CD4-positive, alpha-beta T cell (primary cell): ENCODE measurements at places on chromosomes 12 and 14. TPM values are rescaled to one million over a fixed set of nuclear protein-coding genes. Genes with fewer than 3 reads are reported as not detected.
A peak's percentile ranks its signal among the peaks of the same experiment; 100 is the strongest.

- H3K27ac ChIP-seq, result peak overlapping the region; percentile 18
- peaks cover 35% of the 10 kb centered on the region for H3K36me3 ChIP-seq
- no peaks in the 10 kb centered on the region for H3K27me3 ChIP-seq
- H3K4me1 ChIP-seq, result peaks cover 65% of the 10 kb centered on the region
- DNase-seq, result peak; percentile 43
- H3K4me3 ChIP-seq, result peak overlapping the region; percentile 51
These were observed 23.8 kb downstream of the VPS37B start for GRCh38 chr12:122871851-122872780.

- H3K4me1 ChIP-seq, result no peaks in the 10 kb centered on the region
- peaks cover 3% of the 10 kb centered on the region for H3K27me3 ChIP-seq
- no peak overlapping the region for H3K27ac ChIP-seq
- H3K4me3 ChIP-seq, result no peak overlapping the region
- DNase-seq, result no peak
These were observed 18.3 kb upstream of the WIF1 start for GRCh38 chr12:65139389-65139788.

The NOS1 gene
- not detected for total RNA-seq

The CRIP2 gene
- total RNA-seq, result 68.3 TPM

DNA sequence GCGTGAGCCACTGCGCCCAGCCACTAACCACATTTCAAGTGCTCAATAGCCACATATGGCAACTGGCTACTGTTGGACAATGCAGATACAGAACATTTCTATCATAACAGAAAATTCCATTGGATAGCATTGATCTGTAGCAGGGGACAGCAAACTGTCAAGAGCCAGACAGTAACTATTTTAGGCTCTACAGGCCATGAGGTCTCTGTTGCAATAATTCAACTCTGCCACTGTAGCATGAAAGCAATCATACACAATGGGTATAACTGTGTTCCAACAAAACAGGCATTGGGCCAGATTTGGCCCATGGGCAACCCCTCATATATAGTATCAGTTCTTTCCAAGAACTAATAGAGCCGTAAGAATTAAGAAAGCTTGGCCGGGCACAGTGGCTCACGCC is 8.0 kb downstream of the CSRNP2 start:
- no peak overlapping the region for H3K4me3 ChIP-seq
- H3K27me3 ChIP-seq, result no peaks in the 10 kb centered on the region
- no peak overlapping the region for H3K27ac ChIP-seq
- peaks cover 10% of the 10 kb centered on the region for H3K4me1 ChIP-seq
- H3K36me3 ChIP-seq, result peaks cover 31% of the 10 kb centered on the region

The LRP1 gene
- total RNA-seq, result 8.5 TPM

DNA sequence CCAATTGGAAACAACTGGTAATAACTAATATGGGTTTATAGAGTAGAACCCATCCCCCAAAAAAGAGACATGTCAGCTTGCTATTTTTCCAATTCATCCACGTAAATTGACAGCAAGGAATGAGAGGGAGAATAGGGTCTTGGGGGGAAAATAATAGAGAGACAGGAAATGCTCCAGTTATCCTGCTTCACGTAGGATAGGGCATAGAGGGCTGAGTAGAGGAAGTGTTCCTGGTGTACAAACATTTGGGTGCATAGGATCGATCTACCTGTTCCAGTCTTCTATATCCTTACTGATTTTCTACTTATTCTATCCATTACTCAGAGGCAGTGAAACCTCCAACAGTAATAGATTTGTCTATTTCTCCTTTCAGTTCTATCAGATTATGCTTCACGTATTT is 49.6 kb upstream of the COL2A1 start:
- H3K4me1 ChIP-seq, result no peaks in the 10 kb centered on the region
- DNase-seq, result no peak
- H3K4me3 ChIP-seq, result no peak overlapping the region
- no peaks in the 10 kb centered on the region for H3K27me3 ChIP-seq
- no peak overlapping the region for H3K27ac ChIP-seq
- H3K36me3 ChIP-seq, result peaks cover 18% of the 10 kb centered on the region

- H3K4me1 ChIP-seq, result no peaks in the 10 kb centered on the region
- no peak for DNase-seq
These were observed 270.4 kb downstream of the NEDD1 start for GRCh38 chr12:97177481-97177880.

DNA sequence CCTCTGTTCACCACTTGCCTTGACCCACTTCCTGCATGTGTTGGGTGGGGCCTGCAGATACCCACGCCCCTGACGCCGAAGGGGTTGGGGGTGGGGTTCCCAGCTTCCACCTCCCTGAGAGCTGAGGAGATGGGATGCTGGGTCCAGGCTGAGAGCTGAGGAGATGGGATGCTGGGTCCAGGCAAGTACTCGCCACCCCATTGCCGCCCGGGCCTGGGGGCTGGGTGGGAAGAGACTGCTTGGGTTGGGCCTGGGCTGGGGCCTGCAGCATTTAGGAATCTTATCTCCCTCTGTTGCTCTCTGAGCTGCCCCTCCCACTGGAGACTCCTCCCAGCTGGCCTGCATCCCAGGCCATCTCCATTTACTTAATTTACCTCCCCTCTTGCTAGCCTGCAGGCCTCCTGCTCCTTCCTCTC is 17.4 kb downstream of the TEAD4 start:
- H3K4me3 ChIP-seq, result no peak overlapping the region
- no peak overlapping the region for H3K27ac ChIP-seq
- no peaks in the 10 kb centered on the region for H3K36me3 ChIP-seq
- H3K4me1 ChIP-seq, result no peaks in the 10 kb centered on the region

- peaks cover 61% of the 10 kb centered on the region for H3K4me1 ChIP-seq
- peaks cover 6% of the 10 kb centered on the region for H3K36me3 ChIP-seq
- H3K27me3 ChIP-seq, result no peaks in the 10 kb centered on the region
- H3K27ac ChIP-seq, result peak overlapping the region; percentile 56
- peak overlapping the region; percentile 86 for H3K4me3 ChIP-seq
These were observed 687 bp downstream of the RAB35 start for GRCh38 chr12:120115692-120116440.

GRCh38 chr12:112936927-112937326 is 1.3 kb upstream of the OAS3 start:
- peak overlapping the region; percentile 85 for H3K27ac ChIP-seq
- no peak overlapping the region for H3K4me3 ChIP-seq
- DNase-seq, result no peak
- H3K4me1 ChIP-seq, result peaks cover 28% of the 10 kb centered on the region

GRCh38 chr12:3428631-3429030 is 62.4 kb upstream of the PRMT8 start:
- no peak for DNase-seq
- no peaks in the 10 kb centered on the region for H3K36me3 ChIP-seq
- no peak overlapping the region for H3K4me3 ChIP-seq

DNA sequence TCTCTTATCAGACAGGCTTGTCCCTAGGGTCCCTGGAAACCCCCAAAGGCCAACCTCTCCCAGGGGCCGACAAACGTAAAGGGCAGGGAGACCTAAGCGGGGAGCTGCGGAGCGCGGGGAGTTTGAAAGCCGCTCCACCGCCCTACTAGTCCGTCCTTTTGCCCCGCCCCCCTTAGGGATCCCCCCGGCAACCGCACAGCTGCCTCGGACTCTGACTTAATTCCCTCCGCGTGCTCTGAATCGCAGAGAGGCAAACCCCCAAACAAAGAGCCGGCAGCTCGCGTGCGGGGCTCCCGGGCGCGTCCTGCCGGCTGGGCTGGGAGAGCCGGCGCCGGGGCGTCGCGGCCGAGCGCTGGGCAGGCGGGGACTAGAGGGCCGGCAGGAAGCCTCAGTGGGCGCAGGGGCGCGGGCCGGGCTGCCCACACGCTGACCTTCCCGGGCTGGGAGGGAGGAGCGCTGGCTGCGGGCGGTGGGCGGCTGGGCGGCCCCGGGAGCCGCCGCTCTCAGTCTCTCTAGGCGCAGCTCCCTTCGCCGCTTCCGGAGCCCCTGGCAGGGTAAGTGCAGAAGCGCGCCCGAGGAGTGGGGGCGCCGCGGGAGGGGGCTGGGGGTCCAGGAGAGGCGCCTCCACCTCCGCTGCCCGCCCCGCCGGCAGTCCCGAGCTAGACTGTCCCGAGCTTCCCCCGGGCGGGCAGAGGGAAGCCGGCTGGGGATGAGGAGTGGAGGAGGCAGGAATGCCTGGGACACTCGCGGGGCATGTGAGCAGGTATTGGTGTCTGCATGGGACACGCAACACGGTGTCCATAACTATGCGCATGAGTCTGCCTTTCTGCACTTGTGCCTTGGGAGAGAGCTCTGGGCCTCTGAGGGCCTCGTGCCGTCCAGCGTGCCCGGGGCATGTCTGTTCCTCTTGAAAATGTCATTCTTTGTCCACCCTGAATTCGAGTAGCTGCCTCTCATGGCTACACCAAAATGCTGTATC is at the start of gene TSPAN11:
Gene TSPAN11, plus strand, starts transcription at position 506 of the 979 bp plus-strand sequence. CDS start 27,244 bp downstream, outside the sequence.
- H3K4me1 ChIP-seq, result no peaks in the 10 kb centered on the region
- no peak within 1 kb of the TSS for H3K27ac ChIP-seq
- H3K36me3 ChIP-seq, result no peaks in the 10 kb centered on the region
- no peak for DNase-seq
- peaks cover 44% of the 10 kb centered on the region for H3K27me3 ChIP-seq

The SLCO1C1 gene
- total RNA-seq, result not detected

DNA sequence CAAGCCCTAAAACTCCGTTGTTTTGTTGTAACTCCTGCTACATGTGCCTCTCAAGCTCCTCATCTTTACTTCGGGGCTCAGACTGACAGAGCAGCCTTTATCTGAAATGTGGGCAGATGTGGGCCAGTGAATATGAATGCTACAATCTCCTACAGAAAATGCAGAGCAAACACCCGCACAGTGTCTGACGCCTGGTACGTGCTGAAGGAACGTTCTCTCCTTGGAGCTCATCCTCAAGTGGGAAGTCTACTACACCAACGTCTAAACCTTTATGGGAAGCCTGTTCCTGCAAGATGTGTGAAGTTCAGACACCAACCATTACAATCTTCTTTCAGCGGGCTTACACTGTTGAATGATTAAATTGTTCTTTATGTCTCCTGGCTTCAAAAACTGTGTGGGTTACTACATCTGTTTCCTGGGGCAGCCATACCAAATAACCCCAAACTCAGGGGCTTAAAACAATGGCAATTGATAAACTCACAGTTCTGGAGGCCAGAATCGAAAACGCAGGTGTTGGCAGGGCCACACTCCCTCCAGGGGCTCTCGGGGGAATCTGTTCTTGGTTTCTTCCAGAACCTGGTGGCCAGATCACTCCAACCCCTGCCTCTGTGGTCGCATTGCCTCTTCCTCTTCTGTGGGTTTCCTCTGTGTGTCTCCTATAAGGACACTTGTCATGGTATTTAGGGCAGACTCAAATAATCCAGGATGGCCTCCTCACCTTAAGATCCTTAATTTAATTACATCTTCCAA is 179.7 kb upstream of the PLXNC1 start:
- H3K27me3 ChIP-seq, result no peaks in the 10 kb centered on the region
- no peaks in the 10 kb centered on the region for H3K36me3 ChIP-seq
- H3K27ac ChIP-seq, result no peak overlapping the region
- no peak overlapping the region for H3K4me3 ChIP-seq

The RIPK3 gene
- total RNA-seq, result 18.1 TPM

DNA sequence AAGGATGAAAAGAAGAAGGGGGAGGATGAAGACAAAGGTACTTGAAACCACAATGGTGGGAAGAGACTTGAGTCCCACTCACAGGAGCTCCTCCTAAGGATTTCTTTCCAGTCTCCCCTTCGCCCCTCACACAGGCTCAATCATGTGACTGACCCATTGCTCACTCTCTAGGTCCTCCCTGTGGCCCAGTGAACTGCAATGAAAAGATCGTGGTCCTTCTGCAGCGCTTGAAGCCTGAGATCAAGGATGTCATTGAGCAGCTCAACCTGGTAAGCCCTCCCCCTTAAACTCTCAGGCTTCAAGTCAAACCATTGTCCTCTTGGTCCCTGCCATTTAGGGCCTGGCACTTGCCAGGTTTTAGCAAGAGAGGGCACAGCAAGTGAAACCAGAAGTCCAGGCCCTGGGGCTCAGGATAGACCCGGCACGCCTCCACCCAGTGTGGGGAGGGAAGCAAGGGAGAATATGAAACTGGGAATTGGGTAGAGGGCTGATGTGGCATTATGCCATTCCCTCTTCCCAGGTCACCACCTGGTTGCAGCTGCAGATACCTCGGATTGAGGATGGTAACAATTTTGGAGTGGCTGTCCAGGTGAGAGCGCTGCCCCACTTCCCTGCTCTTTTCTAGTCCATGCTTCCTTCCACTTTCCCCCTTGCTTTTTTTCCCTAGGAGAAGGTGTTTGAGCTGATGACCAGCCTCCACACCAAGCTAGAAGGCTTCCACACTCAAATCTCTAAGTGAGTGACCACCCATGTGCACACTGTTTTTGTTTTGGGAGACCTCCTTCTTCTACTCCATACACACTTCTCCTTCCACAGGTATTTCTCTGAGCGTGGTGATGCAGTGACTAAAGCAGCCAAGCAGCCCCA is 1.8 kb downstream of the PSME1 start:
- peaks cover 29% of the 10 kb centered on the region for H3K36me3 ChIP-seq
- no peaks in the 10 kb centered on the region for H3K27me3 ChIP-seq
- peak overlapping the region; percentile 48 for H3K27ac ChIP-seq
- DNase-seq, result no peak
- H3K4me3 ChIP-seq, result no peak overlapping the region

DNA sequence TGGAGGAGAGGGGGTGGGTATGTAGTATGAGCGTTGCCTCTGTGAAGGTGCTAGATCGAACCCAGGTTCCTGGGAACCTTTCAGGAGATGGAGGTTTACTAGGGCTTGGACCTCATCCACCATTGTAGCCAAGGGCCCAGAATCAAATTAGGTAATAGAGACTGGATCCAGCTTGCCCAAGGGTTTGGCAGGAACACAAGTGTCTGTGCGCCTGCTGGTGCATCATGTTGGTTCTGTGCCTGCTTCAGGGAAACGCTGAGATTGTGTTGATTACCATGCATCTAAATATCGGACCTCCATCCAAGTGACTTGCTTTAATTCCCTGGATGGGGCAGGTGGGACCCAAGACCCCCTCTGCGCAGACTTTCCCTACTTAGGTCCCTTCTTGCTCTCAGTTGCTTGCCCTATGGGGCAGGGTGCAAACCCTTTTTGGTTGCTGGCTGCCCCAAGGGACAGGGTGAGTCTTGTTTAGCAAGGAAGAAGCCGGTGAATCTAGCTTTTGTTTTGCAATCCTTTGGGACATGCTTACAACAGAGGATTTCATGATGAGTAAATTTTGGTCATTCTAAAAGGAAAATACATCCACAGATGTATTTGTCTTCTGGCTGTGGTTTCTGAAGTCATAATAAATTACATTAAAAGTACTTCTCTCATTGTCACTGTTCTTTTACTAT is 189.8 kb upstream of the PRICKLE1 start:
- no peak for DNase-seq
- no peak overlapping the region for H3K27ac ChIP-seq

DNA sequence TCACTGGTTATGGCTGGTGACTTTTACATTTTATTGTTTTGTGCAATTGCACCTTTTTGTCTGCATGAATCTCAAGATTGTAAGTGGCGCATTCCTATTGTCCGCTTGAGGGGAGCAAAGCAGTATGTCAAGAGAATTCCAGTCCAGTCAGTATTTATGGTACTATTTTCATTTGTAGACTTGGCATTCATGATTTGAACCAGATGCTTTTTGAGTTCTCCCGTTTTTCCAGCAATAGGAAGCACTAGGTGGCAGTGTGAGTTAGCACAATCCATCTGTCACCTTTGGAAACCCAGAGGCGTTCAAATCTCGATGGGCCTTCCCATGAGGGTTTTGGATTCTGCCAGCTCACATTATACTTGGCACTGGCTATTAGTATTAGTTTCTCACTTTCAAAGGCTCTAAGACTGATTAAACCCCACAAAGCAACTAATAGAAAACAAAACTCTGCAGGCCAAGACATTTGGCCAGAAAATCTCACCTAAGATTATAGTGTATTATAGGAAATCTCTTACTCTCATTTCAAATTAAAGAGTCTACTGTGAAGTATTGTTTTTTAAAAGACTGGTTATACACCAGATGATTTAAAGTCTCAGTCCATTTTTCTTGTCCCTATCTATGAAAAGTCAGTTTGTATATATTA is 2.2 kb downstream of the DACT1 start:
- no peaks in the 10 kb centered on the region for H3K36me3 ChIP-seq
- H3K27me3 ChIP-seq, result peaks cover 15% of the 10 kb centered on the region
- no peak overlapping the region for H3K27ac ChIP-seq
- no peak for DNase-seq
- H3K4me1 ChIP-seq, result peaks cover 18% of the 10 kb centered on the region
- no peak overlapping the region for H3K4me3 ChIP-seq
